ENCODE measurements at places on chromosomes 5 and 9.

DNA sequence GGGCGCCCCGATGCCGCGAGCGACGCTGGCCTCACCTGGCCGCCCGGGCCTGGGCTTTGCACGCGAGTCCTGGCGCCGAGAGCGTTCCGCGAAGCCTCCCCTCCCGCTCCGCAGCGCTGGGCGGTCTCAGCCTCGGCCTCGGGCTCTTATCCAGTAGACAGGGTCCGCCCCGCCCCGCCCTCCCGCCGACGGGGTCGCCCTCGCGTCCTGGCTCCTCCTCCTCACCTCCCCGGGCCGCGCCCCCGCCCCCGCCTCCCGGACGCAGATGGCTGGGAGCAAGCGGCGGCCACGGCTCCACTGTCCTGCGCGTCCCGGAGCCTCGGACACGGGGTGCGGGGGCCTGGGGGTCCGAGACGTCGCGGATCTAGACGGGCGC is at the start of gene SLC6A3:
Gene SLC6A3, minus strand, starts transcription at position 128 of the 376 bp plus-strand sequence. CDS start 2,243 bp downstream, outside the sequence.
- peak; percentile 61 for DNase-seq
- H3K27me3 ChIP-seq: peaks cover 86% of the 10 kb centered on the region
- H3K4me1 ChIP-seq: peaks cover 5% of the 10 kb centered on the region
- no peak within 1 kb of the TSS for H3K27ac ChIP-seq
- no peak within 1 kb of the TSS for H3K4me3 ChIP-seq

GRCh38 chr9:128656416-128657343 is at the start of gene DYNC2I2:
Gene DYNC2I2 (minus strand): TSS chr9:128656847. CDS start chr9:128656726, 121 bp downstream.
- no peaks in the 10 kb centered on the region for H3K27me3 ChIP-seq
- peak; percentile 93 for DNase-seq
- H3K36me3 ChIP-seq: peaks cover 3% of the 10 kb centered on the region
- H3K4me3 ChIP-seq: peak within 1 kb of the TSS; percentile 92
- H3K27ac ChIP-seq: peak within 1 kb of the TSS; percentile 100

DNA sequence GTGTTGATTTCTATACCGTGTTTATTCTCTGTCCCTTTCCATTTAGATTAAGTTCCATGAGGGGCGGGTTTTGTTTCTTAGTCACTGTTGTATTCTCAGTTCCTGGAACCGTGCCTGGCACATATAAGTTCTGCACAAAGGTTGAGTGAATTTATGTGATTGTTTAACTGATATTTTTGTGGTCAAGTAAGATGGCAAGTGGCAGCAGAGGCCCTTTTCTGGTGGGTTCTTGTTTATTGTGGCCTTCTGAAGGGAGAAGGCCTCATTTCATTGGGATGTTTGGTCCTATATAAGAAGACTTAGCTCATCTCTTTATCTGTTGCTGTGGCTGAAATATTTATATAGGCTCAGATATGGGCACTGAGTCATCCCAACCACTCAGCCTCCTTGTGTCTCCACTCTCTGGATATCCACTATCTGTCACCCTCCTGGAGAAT is 262.5 kb downstream of the PSAT1 start:
- no peak overlapping the region for H3K4me3 ChIP-seq
- no peaks in the 10 kb centered on the region for H3K36me3 ChIP-seq
- no peaks in the 10 kb centered on the region for H3K4me1 ChIP-seq
- no peaks in the 10 kb centered on the region for H3K27me3 ChIP-seq
- H3K27ac ChIP-seq: no peak overlapping the region
- DNase-seq: no peak

DNA sequence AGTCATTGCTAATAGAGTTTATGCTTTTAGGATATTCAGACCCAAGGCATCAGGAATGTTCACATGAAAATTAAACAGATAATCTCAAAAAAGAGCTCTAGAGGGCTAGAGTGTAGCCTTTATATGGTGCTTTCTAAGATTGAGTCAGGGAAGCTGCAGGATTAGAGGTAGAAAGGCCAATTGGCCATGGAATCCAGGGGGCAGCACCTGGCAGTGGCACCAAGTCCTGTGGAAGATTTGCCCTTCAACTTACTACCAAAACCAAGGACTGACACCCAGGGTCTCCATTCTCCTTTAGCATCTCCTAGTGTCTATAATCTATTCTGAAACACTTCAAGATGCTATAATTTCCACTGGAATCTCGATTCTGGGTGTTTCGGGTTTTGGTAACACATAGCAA is 112.4 kb downstream of the ACER2 start:
- H3K27ac ChIP-seq: no peak overlapping the region
- no peaks in the 10 kb centered on the region for H3K4me1 ChIP-seq
- H3K36me3 ChIP-seq: no peaks in the 10 kb centered on the region
- H3K27me3 ChIP-seq: no peaks in the 10 kb centered on the region
- DNase-seq: no peak

GRCh38 chr5:138738399-138738798 is 14.8 kb upstream of the CTNNA1 start:
- H3K36me3 ChIP-seq: no peaks in the 10 kb centered on the region
- no peaks in the 10 kb centered on the region for H3K4me1 ChIP-seq
- no peak overlapping the region for H3K27ac ChIP-seq
- H3K4me3 ChIP-seq: no peak overlapping the region

DNA sequence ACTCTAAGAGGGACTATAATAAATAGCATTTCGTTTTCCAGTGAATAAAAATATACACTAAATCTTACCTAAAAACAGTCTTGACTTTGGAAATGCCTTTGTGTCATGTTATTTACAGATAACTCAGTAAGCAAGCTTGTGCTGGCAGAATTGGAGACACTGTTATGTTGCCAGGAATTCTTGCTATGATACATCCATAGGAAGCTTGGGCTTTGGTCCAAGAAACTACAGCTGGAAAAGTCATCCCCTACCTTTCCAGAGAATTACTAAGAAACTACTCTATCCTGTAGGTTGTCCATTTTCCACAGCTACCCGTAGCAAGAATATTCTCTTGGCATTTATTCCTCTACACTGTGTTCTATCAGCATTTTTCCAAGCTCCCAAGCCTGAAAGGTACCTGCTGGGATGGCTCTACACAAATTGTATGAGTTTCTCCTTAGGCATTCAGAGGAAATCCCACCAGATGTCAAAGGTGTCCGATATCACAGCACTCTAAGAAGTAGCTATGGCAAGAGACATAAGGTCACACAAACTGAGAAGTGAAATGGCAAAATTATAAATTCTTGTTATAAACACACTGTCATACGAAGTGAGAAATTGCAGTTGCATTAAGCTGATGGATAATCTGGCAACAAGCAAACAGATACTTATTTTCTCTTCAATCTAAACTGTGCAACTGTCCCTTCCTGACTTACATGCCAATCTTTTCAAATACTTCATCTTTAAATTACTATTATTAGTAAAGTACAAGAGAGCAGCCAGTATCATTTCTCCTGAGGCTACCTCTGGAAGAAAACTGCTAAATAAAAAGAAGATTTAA is 68.5 kb downstream of the MCTP1 start:
- no peak for DNase-seq
- no peak overlapping the region for H3K4me3 ChIP-seq
- H3K4me1 ChIP-seq: no peaks in the 10 kb centered on the region
- no peak overlapping the region for H3K27ac ChIP-seq

- DNase-seq: no peak
- no peaks in the 10 kb centered on the region for H3K27me3 ChIP-seq
- H3K4me3 ChIP-seq: no peak overlapping the region
- no peaks in the 10 kb centered on the region for H3K36me3 ChIP-seq
- H3K4me1 ChIP-seq: no peaks in the 10 kb centered on the region
- no peak overlapping the region for H3K27ac ChIP-seq
These were observed 369.9 kb downstream of the EFNA5 start for GRCh38 chr5:107300721-107301327.

- H3K4me3 ChIP-seq: no peak overlapping the region
- H3K27me3 ChIP-seq: peaks cover 15% of the 10 kb centered on the region
- H3K36me3 ChIP-seq: no peaks in the 10 kb centered on the region
- no peaks in the 10 kb centered on the region for H3K4me1 ChIP-seq
- DNase-seq: no peak
- no peak overlapping the region for H3K27ac ChIP-seq
These were observed 68.7 kb downstream of the SEMA4D start for GRCh38 chr9:89428901-89429890.

GRCh38 chr9:116497095-116497890 is 189.8 kb upstream of the TRIM32 start:
- H3K27ac ChIP-seq: no peak overlapping the region
- peaks cover 5% of the 10 kb centered on the region for H3K4me1 ChIP-seq
- H3K36me3 ChIP-seq: no peaks in the 10 kb centered on the region
- no peak overlapping the region for H3K4me3 ChIP-seq
- DNase-seq: no peak
- peaks cover 13% of the 10 kb centered on the region for H3K27me3 ChIP-seq

DNA sequence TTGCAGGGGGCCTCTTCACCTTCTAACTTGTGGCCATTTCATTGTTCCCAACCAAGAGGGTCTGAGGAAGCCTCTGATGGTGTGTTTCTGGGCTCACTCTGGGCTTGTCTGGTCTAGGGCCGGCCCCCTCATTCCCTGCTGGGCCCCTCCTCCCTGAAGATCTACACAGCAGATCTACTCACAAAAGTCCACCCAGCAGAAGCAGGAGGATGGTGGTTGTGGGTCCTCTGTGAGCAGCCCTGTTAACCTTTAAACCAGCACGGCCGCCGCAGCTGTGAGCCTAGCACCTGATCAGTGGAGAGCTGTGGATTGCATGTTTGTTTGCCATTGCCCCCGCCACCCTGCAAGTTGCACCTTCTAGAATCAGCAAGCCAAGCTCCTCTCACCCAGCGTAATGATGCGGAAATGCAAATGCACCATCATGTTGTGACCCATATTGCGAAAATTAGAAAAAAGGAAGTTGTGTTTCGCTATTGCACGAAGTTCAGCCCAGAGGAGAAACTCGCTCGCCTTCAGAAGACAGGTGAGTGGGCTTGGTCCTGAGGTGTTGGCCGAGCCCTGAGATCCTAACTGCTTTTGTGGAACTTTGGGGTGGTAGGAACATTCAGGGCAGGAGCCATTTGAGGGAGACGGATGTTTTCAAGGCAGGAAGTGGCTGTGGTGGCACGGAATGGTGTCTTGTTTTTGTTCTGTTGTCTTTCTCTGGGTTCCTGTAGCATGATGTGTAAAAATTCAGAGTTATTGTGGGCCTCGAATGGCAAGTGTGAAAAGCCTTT is 16.7 kb downstream of the FGD3 start:
- H3K4me1 ChIP-seq: peaks cover 24% of the 10 kb centered on the region
- H3K27ac ChIP-seq: peak overlapping the region; percentile 89
- no peak overlapping the region for H3K4me3 ChIP-seq
- no peaks in the 10 kb centered on the region for H3K36me3 ChIP-seq

GRCh38 chr5:72659726-72660125 is 152.5 kb upstream of the ZNF366 start:
- H3K36me3 ChIP-seq: no peaks in the 10 kb centered on the region
- no peak overlapping the region for H3K4me3 ChIP-seq
- no peak for DNase-seq
- no peaks in the 10 kb centered on the region for H3K27me3 ChIP-seq
- H3K4me1 ChIP-seq: peaks cover 8% of the 10 kb centered on the region

DNA sequence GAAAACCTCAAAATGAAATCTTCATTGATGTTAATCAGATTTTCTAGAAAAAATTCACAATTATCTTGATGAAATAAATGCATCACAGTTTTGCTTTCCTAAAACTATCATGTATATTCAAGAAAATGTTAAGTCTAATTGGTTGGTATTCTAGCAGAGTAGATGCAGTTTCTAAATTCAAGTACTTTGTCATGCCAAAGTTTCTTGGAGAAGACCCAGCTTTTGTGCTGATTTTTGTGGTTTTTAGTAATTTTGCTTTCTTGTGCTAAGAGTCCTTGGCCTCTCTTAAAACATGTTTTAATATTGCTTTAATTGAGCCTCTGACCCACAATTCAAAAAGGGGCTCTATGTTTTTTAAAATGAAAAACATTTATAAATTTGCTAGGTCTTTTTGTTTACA is 924.8 kb upstream of the PTPRD start:
- H3K27me3 ChIP-seq: no peaks in the 10 kb centered on the region
- H3K4me3 ChIP-seq: no peak overlapping the region
- H3K4me1 ChIP-seq: no peaks in the 10 kb centered on the region

- no peaks in the 10 kb centered on the region for H3K27me3 ChIP-seq
- DNase-seq: no peak
- no peak overlapping the region for H3K27ac ChIP-seq
These were observed 213.0 kb downstream of the CRB2 start for GRCh38 chr9:123568691-123569688.

GRCh38 chr5:42784132-42784531 is 27.5 kb downstream of the CCDC152 start:
- no peak overlapping the region for H3K27ac ChIP-seq
- no peaks in the 10 kb centered on the region for H3K27me3 ChIP-seq
- no peak for DNase-seq
- H3K4me1 ChIP-seq: no peaks in the 10 kb centered on the region

- H3K4me1 ChIP-seq: peaks cover 35% of the 10 kb centered on the region
- H3K4me3 ChIP-seq: no peak overlapping the region
- no peak for DNase-seq
- peaks cover 3% of the 10 kb centered on the region for H3K36me3 ChIP-seq
These were observed 724 bp downstream of the NR2F1-AS1 start for GRCh38 chr5:93580063-93580926.

- H3K27me3 ChIP-seq: no peaks in the 10 kb centered on the region
- H3K27ac ChIP-seq: peak overlapping the region; percentile 91
- no peaks in the 10 kb centered on the region for H3K36me3 ChIP-seq
- no peak overlapping the region for H3K4me3 ChIP-seq
- DNase-seq: no peak
These were observed 53.6 kb downstream of the HMHB1 start for GRCh38 chr5:143865426-143866025.

GRCh38 chr9:129891569-129891968 is 56.3 kb downstream of the USP20 start:
- peaks cover 38% of the 10 kb centered on the region for H3K4me1 ChIP-seq
- H3K27me3 ChIP-seq: no peaks in the 10 kb centered on the region
- H3K36me3 ChIP-seq: peaks cover 18% of the 10 kb centered on the region
- H3K4me3 ChIP-seq: peak overlapping the region; percentile 20
- H3K27ac ChIP-seq: peak overlapping the region; percentile 90
- DNase-seq: no peak

DNA sequence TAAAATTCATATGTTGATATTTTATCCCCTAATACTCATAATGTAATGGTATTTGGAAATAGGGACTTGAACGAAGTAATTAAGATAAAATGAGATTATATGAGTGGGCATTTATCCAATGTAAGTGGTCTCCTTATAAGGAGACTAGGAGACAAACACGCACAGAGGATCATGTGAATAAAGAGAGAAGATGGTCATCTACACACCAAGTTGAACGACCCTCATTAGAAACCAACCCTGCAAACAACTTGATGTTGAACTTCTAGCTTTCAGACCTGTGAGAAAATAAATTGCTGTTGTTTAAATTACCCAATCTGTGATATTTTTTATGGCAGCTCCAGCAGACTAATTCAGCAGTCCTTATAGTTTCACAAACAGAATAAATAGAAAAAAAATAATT is 27.5 kb upstream of the SELENOP start:
- H3K27ac ChIP-seq: no peak overlapping the region
- H3K36me3 ChIP-seq: no peaks in the 10 kb centered on the region
- DNase-seq: no peak
- H3K4me3 ChIP-seq: no peak overlapping the region

Data from neural crest cell (in vitro differentiated cells).